ENCODE measurements at places on chromosomes 7 and 10. TPM values are rescaled to one million over a fixed set of nuclear protein-coding genes. Genes with fewer than 3 reads are reported as not detected.

Gene UCMA
- not detected for total RNA-seq

Gene NKX2-3
- not detected for total RNA-seq

Gene HTR5A
- not detected for total RNA-seq

Gene SPOCK2
- total RNA-seq, result 139 TPM

Gene PRKG1
- total RNA-seq, result not detected

Gene TSPAN12
- not detected for total RNA-seq

Gene CALHM1
- not detected for total RNA-seq

Gene MYO3A
- total RNA-seq, result not detected

Gene GJC3
- 0.18 TPM for total RNA-seq

Gene PLEKHS1
- 0.05 TPM for total RNA-seq

Gene ANKRD2
- not detected for total RNA-seq

Gene GRID2IP
- total RNA-seq, result 0.12 TPM

Gene TMEM273
- 16.2 TPM for total RNA-seq

Gene SLC39A12
- total RNA-seq, result not detected

Gene ZNF107
- 12.6 TPM for total RNA-seq

Gene AKR1C2
- total RNA-seq, result not detected

Gene TDRD1
- total RNA-seq, result 0.13 TPM

Gene AS3MT
- total RNA-seq, result 0.47 TPM

Gene OR2A7
- 2.1 TPM for total RNA-seq

Gene ABCB4
- total RNA-seq, result not detected

Gene OR2A42
- total RNA-seq, result not detected

Gene DLG5
- total RNA-seq, result 4.1 TPM

Gene LGI1
- not detected for total RNA-seq

Gene THSD7A
- total RNA-seq, result not detected

Gene TMEM236
- 0.05 TPM for total RNA-seq

Gene ZC3HAV1L
- 31.5 TPM for total RNA-seq

Gene VIPR2
- total RNA-seq, result 0.70 TPM

Gene DENND11
- 33.5 TPM for total RNA-seq

Gene EVX1
- total RNA-seq, result not detected

Gene CALML5
- total RNA-seq, result not detected

Gene GLI3
- total RNA-seq, result not detected

Gene RAB19
- 23.9 TPM for total RNA-seq

Gene DGKB
- total RNA-seq, result not detected

Gene OR9A2
- total RNA-seq, result not detected

Gene SMKR1
- total RNA-seq, result 4.8 TPM

Gene CAV2
- total RNA-seq, result not detected

Gene PVRIG
- total RNA-seq, result 30.5 TPM

Gene FBXL13
- 0.54 TPM for total RNA-seq

Gene SFXN2
- total RNA-seq, result 44.0 TPM

Gene AP5Z1
- 56.8 TPM for total RNA-seq

Gene ADGRA1
- total RNA-seq, result not detected

Gene GIMAP5
- 53.8 TPM for total RNA-seq

Gene GPC2
- total RNA-seq, result 3.9 TPM

Gene TUBAL3
- total RNA-seq, result not detected

Gene CREB5
- not detected for total RNA-seq

Gene TBXAS1
- total RNA-seq, result 3.1 TPM

All from activated T-helper 1 cell treated with anti-CD3 and anti-CD28 coated beads, Interleukin-12 subunit alpha, Interleukin-12 subunit beta, Interleukin-2, Interleukin-4 antibody, amounts not matched to agents 30 ng/mL and 10 ng/mL and 1 ng/mL, durations not matched to agents 14 hours and 24 hours and 36 hours (primary cell).